ENCODE measurements at places on chromosomes 6 and 20. TPM values are rescaled to one million over a fixed set of nuclear protein-coding genes. Genes with fewer than 3 reads are reported as not detected.
A peak's percentile ranks its signal among the peaks of the same experiment; 100 is the strongest.

DNA sequence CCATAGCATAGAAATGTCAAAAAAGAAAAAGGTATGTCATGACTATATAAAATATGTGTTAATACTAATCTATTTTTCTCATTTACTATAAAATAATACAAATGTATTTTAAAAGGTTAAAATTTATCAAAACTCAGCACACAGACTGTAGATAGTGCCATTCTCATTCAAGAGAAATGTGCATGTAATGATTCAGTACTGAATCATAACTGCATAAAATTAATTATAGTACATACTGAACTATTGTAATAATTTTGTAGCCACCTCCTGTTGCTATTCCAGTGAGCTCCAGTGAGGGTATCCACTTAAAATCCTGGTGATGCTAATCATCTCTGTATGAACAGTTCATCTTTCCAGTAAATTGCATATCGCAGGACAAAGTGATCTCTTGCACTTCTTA, 82.8 kb downstream of the HMGCLL1 start:
- no peak for DNase-seq

- no peak for DNase-seq
These were observed 205.9 kb upstream of the TAB2 start for GRCh38 chr6:149111556-149112115.

DNA sequence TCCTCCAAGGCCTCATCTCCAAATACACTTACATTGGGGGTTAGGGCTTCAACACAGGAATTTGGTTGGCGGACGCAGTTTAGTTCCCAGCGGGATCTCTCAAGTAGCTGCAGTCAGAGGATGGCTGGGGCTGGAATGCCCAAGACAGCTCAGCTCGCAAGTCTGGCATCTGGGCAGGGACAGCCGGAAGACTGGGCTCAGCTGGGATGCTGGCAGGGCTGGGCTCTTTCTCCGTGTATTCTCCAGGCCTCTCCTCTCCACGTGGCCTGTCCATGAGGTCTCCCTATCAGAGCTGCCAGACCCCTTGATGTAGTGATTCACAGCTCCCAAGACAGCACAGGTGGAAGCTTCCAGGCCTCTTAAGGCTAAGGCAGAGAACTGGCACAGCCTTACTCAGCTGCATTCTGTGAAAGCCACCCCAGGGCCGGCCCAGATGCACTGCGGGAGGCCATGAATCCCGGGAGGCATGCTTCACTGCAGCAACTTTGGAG, 5.0 kb downstream of the FGD2 start:
- no peak for DNase-seq

- DNase-seq = no peak
These were observed 250.0 kb downstream of the UST start for GRCh38 chr6:148996815-148997214.

DNA sequence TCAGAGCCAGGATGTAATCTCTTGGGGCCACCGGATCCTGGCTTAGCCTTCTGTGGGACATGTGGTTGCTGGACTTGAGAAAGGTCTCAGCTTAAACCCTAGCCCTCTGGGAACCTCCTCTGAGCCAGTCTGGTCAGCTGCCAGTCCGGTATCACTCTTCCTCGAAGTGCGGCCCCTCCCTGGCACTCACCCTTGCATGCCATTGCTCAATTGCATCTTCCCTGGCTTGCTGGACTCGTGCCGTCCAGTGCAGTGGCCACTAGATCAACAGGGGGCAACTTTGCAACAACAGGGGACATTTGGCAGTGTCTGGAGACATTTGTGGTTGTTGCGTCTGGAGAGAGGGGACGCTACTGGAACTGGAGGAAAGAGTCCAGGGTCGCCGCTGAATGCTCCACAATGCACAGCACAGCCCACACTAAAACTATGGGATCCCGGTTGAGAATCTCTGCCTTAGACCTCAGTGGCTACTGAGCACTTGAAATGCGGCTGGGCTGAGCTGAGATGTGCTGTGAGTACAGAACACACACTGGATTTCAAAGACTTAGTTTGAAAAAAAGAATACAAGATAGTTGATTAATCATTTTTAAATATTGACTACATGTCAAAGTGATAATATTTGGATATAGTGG, 152.1 kb downstream of the TFAP2C start:
- peak; percentile 39 for DNase-seq

DNA sequence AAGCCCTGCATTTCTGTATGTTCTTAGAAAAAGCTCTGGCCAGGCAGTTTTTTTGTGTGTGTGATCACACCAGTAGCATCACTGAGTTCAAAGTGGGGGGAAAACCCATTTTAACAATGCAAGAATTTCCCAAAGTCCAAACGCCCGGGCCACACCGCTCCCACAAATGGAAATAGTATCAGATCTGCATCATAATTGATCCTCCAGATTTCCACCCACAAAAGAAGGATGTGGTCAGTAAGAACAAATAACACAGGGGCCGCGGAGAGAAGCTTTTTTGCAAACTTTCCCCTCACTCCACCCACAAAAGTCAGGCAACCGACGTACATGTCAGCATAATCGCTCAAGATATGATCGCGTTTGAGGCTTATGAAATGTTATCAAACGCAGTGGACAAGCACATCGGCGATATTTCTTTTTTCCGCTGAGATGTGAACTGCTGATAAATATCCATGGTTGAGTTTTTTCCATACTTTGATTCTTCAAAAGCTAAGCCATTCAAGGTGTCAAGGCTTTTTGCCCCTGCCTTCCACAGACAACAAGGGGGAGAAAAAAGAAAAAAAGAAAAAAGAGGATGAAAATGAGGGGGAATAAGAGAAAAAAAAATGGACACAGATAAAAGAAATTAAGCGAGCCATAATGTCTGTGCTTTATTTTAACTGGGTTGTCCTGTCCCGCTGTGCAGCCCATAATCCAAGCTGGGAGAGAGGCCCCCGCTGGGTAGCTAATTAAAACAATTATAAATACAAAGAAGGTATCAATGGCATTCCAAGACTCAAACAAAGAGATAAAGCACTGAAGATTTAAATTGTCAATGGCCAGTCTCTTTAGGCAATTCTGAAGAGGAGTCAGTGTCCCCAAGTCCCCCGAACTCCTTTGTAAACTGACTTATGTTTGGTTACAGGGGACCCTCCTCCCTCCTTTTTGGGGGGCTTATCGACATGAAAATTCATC, 143.5 kb downstream of the ZFP64 start:
- DNase-seq = peak; percentile 13

- no peak for DNase-seq
These were observed 16.3 kb downstream of the GNAS start for GRCh38 chr20:58868795-58869194.

- peak; percentile 60 for DNase-seq
These were observed 7.6 kb upstream of the TAAR9 start for GRCh38 chr6:132530293-132530974.

DNA sequence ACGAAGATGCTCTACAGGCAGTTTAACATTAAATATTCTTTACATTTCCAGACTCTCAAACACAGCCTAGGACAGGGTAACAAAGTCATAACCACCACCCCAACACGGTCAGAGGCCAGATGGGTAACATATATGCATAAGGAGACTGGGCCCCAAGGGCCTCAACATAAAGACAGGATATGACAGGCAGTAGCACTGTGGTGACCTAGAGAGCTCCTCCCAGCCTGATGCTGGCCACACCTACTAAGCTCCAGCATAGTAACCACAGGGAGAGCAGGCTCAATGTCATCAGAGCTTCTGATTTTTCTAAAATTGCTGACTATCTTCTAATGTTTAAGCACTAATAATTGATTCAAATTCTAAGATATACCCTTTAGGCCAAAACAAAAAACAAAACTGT, 21.7 kb downstream of the SMLR1 start:
- DNase-seq = no peak

DNA sequence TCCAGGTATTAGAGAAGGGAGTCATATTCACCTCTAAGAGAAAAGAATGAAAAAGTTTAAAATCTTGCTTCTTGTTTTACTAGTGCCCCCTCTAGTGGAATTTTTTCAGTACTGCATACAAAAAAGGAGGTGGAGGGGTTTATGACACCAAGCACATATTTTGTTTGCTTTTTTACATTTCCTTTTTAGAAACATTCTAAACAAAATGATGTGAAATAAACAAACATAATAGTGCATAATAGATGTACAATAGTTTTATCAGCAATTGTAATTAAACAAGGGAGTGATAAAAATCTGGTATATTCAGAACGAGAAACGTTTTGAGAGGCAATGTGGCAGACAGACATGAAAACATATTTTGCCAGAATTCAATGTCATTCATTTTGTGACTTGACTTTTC, 111.0 kb upstream of the TFAP2D start:
- DNase-seq = peak; percentile 31

DNA sequence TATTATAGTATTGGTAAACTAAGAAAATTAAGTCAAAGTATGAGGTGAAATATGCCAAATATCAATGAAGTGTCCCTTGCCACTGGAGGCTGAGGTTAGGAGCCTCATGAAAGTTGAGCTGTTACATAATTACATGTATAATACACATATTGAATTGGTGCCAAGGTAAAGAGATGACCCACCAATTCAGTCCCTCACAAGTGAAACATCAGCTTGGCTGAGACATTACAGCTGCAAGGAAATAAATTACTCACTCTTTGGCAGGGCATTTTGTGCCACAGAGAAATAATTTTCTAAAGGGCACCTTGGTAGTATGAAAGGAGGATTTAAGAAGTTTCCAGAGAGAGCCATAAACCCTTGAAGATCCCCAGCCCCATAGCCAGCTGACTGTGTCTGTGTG, 127.4 kb downstream of the ADGRG6 start:
- DNase-seq = no peak

DNA sequence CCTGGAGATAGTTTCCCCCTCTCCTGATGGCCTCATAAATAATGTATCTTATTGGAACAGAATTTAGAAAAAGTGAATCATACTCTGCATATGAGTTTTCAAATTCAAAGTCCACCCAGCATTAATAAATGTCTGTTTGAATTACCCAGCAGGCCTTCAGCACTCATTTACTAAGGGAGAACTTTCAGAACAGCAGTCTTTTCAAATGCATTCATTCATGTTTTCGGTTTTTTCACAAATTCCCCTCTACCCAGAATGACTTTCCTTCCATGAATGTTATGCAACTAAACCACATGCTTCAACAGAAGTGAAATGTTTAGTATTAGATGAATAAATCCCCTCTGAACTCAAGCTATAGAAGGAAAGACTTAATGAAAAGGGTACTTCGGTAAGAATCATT, 92.4 kb downstream of the RTN4IP1 start:
- DNase-seq = no peak

GRCh38 chr6:25889877-25890853, 16.1 kb upstream of the SLC17A3 start:
- peak; percentile 48 for DNase-seq

DNA sequence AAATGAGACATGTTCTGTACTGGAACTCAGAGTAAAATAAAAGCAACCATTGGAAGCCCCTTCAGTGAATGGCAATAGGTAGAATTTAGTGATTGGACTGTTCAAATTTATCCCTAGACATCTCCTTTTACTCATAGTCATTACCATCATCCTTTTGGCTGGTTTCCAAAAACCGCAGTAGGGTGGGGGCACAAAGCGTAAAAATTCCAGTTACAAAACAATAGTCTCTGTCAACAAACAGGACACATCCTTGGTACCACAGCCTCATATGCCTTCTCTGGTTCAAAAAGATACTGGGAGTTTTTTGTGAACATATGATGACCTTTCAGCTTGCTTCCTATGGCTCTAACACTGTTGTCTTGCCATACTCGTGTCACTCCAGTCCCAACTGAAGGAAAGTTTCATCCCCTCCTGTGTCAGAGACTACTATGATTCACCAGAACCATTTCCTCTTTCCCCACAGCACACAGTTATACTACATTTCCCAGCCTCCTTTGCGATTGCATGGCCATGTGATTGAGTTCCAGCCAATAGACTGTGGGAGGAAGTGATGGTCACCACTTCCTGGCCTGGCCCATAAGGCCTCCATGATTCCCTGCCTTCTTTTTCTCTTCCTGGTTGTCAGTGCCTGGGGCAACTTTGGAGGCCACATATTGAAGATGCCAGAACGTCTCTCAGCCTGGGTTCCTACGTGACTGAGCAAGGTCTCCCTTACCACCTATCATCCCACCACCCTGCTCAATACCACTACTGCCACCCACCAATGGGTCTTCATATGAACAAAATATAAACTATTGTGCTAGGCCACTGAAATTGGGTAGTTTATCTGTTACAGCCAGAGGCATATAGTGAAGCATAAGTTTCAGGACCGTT, 162.4 kb downstream of the ID4 start:
- DNase-seq = no peak

DNA sequence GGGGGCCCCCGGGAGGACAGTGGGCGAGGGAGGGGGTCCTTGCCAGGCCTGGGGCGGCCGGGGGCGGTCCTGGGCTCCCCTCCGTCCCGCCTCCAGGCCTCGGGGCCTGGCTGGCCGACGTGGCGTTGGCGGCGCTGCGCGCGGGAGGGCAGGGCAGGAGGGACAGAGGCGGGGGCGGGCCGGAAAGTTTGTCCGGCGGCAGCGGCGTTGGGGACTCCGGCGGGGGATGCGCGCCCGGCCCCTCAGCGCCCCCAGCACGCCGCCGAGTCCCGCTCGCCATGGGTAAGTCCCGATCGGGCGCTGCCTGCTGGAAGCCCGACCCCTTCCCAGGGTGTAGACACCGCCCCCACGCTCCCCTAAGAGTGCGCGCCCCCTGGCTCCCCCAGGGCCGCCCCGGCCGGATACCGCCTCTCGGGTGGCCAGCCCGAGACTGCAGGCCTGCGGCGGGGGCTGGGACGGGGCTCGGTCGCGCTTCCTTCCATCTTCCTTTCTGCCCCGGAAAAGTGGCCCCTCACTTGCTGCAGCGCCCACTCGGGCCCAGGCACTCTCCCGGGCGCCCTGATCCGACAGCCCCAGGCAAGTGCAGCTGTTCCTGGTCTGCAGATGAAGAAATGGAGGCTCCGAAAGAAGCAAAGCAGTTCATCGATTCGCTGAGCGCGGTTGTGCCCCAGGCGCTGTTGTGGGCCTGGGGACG, at the start of gene SLC2A10:
Gene SLC2A10 (plus strand): TSS at position 191 of the 694 bp plus-strand sequence. CDS start 88 bp downstream, at position 279.
- DNase-seq = peak; percentile 81

GRCh38 chr6:151740820-151741219, 66.7 kb upstream of the ESR1 start:
- DNase-seq = no peak

DNA sequence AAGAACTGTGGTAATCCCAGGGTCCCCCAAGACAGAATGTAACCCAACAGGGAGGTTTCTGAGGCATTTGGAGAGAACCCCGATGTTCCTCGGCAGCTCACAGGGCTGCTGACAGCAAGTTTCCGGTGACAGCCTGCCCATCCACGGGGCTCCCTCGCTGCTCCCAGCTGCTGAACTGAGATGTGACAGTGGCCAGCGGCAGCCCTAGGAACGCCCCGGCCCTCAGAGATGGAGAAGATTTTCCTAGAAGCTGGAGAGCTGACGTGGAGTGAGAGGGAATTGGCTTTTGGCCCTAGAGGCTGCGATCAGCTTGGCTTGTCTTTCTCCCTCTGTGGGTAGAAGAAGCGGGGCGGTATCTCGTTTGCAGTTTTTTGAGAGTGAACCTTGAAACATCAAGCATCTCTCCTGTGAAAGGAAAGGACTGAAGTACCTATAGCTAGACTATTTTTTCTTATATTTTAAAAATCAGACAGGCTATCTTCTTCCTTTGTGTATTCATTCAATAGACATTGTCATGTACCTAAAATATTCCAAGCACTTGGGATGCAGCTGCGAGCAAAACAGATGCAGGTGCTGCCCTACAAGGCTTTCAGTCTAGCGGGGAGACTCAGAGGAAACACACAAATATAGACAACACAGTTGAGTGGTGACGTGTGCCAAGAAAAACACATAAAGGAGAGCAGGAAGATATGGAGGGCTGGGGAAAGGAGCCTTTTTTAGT, 28.4 kb upstream of the NFATC2 start:
- peak; percentile 93 for DNase-seq

- DNase-seq = no peak
These were observed 30.1 kb downstream of the PHF20 start for GRCh38 chr20:35801865-35802264.

Gene REV3L
- polyA plus RNA-seq = 35.2 TPM

Gene ULBP3
- polyA plus RNA-seq = 2.4 TPM

Gene RBBP8NL
- not detected for polyA plus RNA-seq

Gene POPDC3
- 47.4 TPM for polyA plus RNA-seq

Gene LST1
- 4.1 TPM for polyA plus RNA-seq

Measured in muscle of back (tissue), 13 donors.